ENCODE measurements at places on chromosomes 5 and 9.

GRCh38 chr9:132698989-132699388 lies 28.7 kb downstream of the GTF3C4 start:
- no peak for DNase-seq

DNA sequence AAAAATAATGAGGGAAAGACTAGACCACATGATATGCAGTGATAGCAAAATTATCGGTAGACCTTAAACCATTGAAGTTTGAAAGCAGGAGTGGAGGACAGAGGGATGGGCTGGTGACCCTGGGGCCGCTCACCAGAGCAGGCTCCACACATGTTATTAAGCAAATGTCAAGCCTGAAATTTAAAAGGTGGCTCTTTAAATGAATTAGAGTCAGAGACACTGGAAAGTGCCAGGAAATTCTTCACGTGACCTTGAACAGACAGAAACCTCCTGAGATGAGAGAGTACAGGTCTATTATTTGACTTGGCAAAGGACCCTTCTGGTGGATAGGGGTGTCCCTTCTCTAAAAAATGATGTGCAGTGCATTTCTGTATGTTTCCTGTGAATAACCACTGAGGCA lies 111.0 kb upstream of the CPEB4 start:
- no peak for DNase-seq

GRCh38 chr5:16593013-16593412 lies 23.8 kb downstream of the RETREG1 start:
- no peak for DNase-seq

- no peak for DNase-seq
Measured at GRCh38 chr5:101112645-101113044, 209.6 kb upstream of the ST8SIA4 start.

DNA sequence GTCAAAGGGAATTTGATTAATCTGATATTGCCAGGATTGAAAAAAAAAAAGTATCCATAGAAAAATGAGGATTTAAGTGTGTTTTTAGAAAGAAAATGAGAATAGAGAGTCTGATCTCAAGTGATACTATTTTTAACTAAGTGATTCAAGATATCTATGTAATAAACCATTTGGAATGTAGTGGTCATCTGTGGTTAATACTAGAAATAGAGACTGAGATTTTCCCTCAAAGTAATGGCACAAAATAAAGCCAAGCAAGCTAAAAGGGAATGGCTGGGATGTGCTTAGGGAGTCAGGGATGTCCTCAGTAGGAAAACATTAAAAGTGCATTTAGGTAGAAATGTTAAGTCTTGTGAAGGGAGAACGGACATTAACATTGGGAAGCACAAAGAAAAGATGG lies 90.6 kb downstream of the FBXO4 start:
- DNase-seq = no peak

GRCh38 chr9:80366626-80367025 lies 794.9 kb downstream of the TLE4 start:
- DNase-seq = no peak

GRCh38 chr5:72510610-72511181 lies 3.5 kb upstream of the ZNF366 start:
- peak; percentile 62 for DNase-seq

DNA sequence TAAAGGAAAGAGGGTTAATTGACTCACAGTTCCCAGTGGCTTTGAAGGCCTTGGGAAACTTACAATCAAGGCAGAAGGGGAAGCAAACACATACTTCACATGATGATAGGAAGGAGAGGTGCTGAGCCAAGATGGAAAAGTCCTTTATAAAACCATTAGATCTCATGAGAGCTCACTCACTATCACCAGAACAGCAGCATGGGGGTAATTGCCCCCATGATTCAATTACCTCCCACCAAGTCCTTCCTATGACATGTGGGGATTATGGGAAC lies 99.7 kb downstream of the PTTG1 start:
- DNase-seq = no peak

DNA sequence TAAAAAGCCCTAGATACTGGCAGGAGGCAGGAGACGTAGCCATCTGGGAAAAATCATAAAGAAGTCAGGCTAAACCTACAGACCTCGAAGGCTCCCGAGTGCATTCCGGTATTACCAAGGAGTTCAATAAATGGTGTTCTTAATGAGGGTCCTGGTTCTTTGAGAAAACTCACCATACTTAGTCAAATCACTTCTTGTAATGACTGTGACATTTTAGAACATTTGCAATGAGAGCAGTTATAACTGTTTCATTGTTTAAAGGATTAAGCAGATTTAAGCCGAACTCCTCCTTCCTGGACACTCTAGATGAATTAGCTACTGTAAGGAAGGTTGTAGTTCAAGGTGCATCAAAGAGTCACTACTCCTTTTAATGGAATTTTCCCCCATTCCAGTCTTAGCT lies 67.8 kb downstream of the EFNA5 start:
- no peak for DNase-seq

- no peak for DNase-seq
Measured at GRCh38 chr9:22383718-22384117, 62.9 kb upstream of the DMRTA1 start.

- no peak for DNase-seq
Measured at GRCh38 chr5:44443172-44443571, 54.0 kb upstream of the FGF10 start.

DNA sequence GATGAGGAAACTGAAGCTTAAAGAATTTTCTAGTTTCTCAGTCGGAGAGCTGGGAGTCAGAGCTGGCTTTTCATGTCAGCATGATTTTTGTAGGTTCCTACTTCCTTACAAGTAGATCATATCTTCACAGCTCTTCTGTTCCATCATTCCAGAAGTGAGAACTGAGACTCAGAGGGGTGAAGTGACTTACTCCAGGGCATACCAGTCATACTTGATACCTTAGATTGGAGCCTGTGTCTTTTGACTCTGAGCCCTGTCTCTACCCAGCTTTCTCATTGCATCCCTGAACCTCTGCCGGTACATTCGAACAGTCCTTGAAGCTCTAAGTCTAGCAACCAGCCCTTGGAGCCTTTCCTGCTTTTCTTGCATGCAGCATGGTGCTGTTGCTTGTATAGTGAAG lies 53.3 kb downstream of the MCCC2 start:
- DNase-seq = no peak

DNA sequence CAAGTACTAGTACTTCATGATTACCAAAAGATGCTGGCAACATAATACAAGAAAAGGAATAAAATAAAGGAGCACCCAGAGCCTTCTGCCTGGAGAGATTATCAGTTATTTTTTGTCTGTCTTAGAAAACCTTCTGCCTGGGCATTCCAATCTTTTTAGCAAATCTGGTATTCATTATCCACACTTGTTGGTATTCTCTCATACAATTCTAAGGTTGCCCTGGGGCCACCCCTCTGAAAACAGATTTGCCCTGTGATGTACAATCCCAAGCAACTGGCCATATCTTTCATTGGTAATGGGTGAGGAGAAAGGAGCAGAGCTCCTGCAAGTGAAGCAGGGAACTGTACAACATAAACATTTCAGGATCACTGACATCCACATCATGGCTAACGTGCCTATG lies 47.8 kb downstream of the WDR41 start:
- DNase-seq = no peak

- DNase-seq = no peak
Measured at GRCh38 chr5:143396353-143396940, 7.0 kb downstream of the NR3C1 start.

GRCh38 chr5:154758493-154758892 lies 3.3 kb downstream of the LARP1 start:
- DNase-seq = no peak

- no peak for DNase-seq
Measured at GRCh38 chr5:35324679-35325078, 94.4 kb upstream of the PRLR start.

GRCh38 chr9:90578126-90578815 lies 64.4 kb downstream of the DIRAS2 start:
- no peak for DNase-seq

GRCh38 chr9:125586172-125586511 lies 120.9 kb downstream of the MAPKAP1 start:
- DNase-seq = no peak

DNA sequence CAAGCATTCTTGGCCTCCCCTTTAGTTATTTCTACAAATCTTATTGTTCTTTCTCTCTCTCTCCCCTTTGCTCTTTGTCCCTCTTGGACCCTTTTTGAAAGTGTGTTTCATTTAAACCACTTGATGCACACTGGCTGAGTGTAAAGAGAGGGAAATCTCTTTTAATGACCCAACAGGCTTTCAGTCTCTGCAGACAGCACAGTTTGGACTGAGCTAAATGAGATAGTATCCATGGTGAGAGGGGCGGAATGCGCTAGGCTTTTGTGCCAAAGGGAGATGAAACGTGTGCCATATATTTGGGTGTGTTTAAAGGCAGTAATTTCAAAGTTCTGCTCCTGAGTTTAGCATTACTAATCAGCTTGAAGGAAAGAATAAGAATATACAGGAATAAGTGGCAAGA lies 184.9 kb downstream of the PCSK1 start:
- DNase-seq = no peak

- no peak for DNase-seq
Measured at GRCh38 chr5:87307796-87308423, 40.2 kb downstream of the RASA1 start.

GRCh38 chr5:12399868-12400267 lies 495.6 kb upstream of the CTNND2 start:
- no peak for DNase-seq

GRCh38 chr5:150407096-150407720 lies 5.5 kb downstream of the CD74 start:
- DNase-seq = no peak

DNA sequence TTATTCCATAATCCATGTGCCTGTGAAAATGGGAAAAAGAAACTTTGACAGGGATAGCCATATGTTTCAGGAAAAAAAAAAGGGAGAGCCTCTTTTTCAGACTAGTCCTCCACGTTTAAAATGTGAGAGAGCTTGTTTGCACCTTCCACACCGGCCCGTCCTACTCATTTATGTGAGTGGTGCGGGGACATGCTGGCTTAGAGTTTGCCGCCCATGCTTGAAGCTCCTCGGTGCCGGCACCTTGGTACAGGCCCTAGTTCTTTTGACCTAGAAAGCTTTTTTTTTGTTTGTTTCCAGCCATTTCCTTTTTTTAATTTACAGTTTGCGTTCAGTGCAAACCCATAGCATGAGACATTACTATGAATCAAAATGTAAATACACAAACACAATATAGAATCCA lies 27.8 kb downstream of the PSAT1 start:
- DNase-seq = no peak

- DNase-seq = no peak
Measured at GRCh38 chr5:133438487-133438886, 173.9 kb downstream of the FSTL4 start.

GRCh38 chr5:44839018-44839681 lies 30.4 kb downstream of the MRPS30 start:
- no peak for DNase-seq

DNA sequence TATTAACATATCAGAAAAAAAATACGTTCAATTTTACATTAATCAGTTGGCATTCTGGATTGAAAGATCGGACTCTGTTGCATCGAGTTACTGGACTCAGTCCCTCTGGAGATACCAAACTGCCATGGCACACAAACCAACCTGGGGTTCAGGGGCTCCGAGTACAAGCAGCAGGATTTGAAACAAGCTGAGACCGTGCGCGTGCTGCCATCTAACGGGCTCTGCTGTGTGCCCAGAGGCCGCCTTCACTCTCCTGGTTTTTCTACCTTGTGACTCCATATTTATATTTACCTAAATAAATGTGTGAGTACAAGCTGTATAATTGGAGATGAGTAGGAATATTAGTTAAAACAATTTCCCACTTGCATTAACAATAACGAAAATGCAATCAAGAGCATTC lies 48.2 kb downstream of the ANXA1 start:
- DNase-seq = no peak

DNA sequence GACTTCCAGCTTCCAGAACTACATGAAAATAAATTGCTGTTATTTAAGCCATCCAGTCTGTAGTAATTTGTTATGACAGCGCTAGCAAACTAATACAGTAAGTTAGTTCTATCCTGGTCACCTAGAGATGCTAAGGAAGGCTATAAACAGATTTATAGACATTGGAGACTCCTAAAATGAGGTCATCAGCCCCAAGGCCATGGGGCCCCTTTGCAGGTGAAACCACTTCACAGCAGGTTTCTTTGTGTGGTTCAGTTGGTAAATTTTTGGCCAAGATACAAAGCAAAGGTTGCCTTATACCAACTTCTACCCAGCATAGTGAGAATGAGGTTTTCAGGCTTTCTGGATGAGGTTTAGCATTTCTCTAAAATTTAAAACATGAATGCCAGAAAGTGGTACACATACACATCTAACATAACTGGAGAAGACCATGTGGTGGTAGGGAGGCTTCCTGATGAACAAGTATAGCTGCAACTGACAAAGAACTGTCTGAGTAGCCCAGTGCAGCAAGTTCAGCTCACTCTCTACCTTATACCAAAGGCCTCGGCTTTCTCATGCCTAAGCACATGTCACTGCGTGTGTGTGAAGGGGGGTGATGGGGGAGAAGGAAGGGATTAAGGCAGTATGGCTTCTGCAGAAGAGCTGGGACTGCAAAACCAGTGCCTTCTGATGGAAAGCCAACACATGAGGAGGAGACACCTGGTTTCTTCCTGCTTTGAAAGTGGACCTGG lies 264.6 kb upstream of the TAS2R1 start:
- no peak for DNase-seq

DNA sequence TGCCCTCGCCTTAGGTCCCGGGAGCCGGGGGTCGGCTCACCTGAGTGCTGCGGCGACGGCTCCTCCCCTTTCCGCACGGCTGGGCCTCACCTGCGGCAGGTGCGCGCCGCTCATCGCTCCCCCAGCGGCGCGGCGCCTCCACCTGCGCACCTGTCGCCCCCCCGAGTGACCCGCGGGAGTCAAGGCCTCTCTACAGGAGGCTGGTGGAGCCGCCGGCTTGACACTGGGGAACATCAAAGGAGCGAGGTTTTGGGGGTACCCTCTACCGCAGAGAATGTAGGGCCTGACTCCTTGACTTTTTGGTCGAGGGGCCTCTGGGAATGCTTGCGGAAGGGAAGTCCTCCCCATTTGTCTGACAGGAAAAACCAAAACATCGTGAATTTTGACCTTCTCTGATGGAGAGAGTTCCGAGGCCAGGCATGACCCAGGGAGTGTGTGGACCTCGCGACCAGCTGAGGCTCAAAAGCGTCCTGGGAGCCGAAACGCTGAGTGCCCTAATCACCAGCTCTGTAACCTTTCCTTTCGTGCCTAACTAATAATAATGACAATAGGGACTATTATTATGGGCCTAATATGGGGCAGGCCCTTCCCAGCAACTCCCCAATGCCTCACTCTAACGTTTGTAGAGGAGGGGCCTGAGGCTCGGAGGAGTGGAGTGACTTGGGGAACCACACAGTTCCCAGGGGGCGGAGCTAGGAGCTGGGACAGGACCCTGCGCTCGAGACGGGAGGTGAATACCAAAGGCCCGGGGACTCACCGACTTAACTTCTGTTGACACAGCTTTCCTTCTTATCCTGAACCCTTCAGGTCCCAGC lies 714 bp upstream of the IER5L start:
- DNase-seq = no peak

GRCh38 chr9:129750013-129750638 lies 2.7 kb downstream of the PTGES start:
- no peak for DNase-seq

DNA sequence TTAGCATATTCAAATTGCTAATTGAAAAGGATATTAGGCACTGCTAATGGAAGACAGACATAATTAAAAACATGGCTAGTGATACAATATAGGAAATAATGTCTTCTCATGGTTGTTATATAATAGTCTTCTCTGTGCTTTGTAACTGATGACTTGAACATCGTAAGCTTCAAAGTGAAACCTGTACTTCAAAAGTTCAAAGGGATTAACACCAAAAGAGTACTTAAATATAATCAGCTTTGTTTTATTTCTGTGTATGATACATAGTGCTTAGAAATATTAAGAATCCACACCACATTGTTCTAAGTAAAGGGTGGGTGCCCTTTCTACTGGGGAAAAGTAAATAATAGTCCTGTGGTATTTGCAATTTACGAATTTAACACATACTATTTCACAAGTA lies 75.4 kb upstream of the ITGA1 start:
- no peak for DNase-seq

Data from sciatic nerve (tissue), 2 donors.